Caki2 (cell line): ENCODE measurements at places on chromosomes 5 and 9. TPM values are rescaled to one million over a fixed set of nuclear protein-coding genes. Genes with fewer than 3 reads are reported as not detected.

Gene TAL2
- not detected in 2 replicates for total RNA-seq

Gene TMEM174
- total RNA-seq = not detected in 2 replicates

Gene CDC25C
- total RNA-seq = 8.7 and 13.4 TPM in 2 replicates

Gene DCTN4
- 18.2 and 20.7 TPM in 2 replicates for total RNA-seq

Gene NXNL2
- total RNA-seq = 6.9 and 7.8 TPM in 2 replicates

Gene MYMK
- not detected in 2 replicates for total RNA-seq

Gene TAF7
- 103 and 109 TPM in 2 replicates for total RNA-seq

Gene TMEM252
- not detected in 2 replicates for total RNA-seq

Gene SPTLC1
- 53.2 and 56.1 TPM in 2 replicates for total RNA-seq

Gene UBE2QL1
- not detected in 2 replicates for total RNA-seq

Gene SLC25A48
- not detected in 2 replicates for total RNA-seq

Gene MZB1
- total RNA-seq = not detected in 2 replicates

Gene PMPCA
- 41.4 and 43.5 TPM in 2 replicates for total RNA-seq

Gene PRDM9
- not detected in 2 replicates for total RNA-seq

Gene NMUR2
- total RNA-seq = 6.4 TPM in 1 of 2 replicates, not detected in the other

Gene RANBP3L
- not detected in 2 replicates for total RNA-seq
